ENCODE measurements at places on chromosomes 1 and 21.

DNA sequence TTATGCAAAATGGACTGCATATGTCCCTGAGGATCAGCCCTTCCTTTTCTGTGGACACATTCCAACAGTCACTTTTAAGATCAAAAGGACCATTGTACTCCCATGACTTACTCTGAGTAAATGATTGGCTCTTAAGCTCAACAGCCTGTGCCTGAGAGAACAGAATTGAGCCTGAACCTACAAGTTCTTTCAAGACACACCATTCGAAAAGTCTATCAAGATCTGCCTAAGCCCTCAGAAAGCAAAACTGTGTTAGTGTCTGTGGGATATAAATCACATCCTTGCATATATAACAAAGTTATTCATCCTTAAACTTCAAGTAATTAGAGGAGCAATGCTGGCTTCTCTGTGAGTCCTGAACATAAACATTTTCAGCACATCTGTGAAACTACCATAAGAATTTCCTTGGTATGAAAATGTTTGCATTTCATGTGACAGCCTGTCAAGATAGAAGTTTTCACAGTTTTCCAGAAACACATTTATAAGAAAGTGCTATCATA is 41.6 kb downstream of the PCNX2 start:
- no peak for DNase-seq

DNA sequence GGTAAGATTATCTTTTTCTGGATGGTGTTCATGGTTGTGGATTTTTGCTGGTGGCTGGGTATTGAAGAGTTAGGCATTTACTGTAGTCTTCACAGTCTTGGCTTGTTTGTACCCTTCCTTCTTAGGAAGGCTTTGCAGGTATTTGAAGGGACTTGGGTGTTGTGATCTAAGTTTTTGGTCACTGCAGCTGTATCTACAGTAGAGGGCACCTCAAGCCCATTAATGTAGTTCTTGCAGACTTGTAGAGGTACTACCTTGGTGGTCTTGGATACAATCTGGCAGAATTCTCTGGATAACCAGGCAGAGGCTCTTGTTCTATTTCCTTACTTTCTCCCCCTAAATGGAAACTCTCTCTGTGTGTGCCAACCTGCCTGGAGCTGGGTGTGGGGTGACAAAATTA is 155.8 kb upstream of the BRINP3 start:
- no peak for DNase-seq

GRCh38 chr1:202259705-202260104 is 66.1 kb downstream of the LGR6 start:
- DNase-seq, result no peak

- no peak for DNase-seq
These were observed 36.8 kb downstream of the FMO3 start for GRCh38 chr1:171127501-171127900.

- no peak for DNase-seq
These were observed 43.1 kb downstream of the SKI start for GRCh38 chr1:2271211-2271721.

GRCh38 chr1:10794724-10795275 is 1.6 kb downstream of the CASZ1 start:
- DNase-seq, result no peak

Data from stimulated activated CD8-positive, alpha-beta memory T cell treated with anti-CD3 and anti-CD28 coated beads, Interleukin-7, amount 100 ng/mL, for 1 hour (primary cell).